ENCODE measurements at places on chromosomes 13 and 19.

GRCh38 chr13:112984954-112985802 is 16.2 kb downstream of the MCF2L start:
- no peak for DNase-seq

DNA sequence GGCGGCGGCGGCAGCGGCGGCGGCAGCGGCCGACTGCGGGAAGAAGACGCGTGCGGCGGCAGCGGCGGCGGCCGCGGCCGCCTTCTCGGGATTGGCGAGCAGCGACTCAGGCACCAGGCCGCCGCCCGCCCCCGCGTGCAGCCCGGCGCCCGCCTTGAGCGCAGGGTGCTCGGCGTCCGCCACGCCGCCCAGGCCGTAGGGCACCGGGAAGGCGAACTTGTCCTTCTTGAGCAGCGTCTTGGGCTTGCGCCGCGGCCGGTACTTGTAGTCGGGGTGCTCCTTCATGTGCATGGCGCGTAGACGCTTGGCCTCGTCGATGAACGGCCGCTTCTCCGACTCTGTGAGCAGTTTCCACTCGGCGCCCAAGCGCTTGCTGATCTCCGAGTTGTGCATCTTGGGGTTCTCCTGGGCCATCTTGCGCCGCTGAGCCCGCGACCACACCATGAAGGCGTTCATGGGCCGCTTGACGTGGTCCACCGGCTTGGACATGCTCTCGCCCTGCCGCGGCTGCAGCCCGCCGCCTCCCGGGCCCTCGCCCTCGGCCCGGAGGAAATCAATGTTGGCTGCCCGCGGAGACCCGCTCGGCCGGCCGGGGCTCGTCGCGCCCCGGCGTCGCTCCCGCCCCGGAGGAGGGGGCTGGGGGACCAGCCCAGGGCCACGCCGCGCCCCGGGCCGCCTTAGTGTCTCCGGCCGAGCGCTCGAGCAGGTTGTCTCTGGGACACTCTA is 621 bp downstream of the SOX21 start:
- peak; percentile 6 for DNase-seq

DNA sequence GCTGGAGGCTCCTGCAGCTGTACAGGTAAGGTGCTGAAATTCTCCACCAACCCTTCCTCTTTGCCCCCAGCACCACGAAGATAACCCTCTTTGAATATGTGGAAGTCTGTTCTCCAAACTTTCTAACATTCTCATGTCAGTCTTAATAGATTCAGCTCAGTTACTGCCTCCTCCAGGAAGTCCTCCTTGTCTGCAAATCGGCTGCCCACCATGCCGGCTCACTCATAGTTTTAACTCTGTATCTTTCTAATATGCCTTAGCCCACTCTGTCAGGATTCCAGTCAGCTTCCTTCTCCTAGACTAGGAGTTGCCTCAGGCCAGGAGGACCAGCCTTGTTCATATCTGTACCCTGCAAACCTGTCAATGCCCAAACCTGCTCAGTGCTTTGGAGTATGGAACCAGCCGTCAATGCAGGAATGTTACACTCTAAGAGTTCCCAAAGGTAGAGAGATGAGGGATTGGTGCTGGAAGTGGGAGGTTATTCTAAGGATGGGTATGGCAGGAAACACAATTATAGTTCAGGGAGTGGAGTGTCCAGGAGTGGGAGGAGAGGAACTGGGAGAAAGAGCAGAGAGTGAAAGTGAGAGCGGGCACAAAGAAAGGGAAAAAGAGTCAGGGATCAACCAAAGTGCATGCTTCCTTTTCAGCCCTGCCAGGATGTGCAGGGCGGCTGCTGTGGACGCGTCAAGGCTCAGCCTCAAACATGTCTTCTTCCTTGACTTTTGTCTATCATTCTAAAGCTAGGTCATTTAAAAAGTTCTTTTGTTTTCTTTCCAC is 38.0 kb upstream of the ALOX5AP start:
- peak; percentile 18 for DNase-seq

DNA sequence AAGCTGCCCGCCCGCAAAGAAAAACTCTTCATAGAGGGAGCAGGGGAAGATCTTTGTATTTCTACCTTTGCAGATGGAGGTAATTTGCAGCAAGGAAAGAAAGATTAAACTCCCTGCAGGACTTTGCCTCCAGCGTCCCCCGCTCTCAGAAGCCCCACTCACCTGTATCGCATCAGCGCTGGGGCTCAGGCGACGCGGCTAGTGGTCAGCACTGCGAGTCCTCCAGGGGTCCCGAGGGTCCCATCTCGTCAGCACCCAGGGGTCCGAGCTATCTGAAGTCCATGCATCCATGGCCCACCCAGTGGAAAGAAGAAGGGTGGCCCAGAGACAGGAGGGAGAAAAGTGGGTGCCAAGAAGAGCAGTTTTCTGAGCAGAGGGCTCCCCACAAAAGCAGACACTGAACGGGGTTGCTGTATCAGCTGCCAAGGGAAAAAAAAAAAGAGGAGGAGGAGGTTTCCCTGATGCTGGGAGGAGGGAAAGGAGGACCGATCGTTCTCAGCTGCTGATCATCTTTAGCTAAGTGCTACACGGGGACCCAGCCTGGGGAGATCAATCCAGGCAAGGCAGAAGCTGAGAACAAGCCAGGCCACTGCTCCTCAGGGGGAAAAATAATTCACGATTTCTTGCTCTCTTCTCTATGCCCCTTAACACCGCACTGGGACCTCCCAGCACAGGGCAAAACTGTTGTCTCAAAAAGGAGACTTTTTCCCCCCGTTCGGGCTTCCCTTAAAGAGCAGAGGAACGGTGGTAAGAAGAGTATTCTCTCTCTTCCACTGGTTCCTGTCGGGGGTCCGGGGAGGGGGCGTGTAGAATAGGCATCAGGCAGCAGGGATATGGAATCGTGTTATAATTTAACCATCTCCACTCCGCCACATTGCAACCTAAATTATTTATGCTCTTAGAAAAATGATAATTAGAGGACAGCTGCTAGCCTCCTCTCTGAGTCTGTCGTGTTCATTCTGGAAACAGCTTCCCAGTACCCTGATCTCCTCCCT is 117.7 kb upstream of the CACNA1A start:
- no peak for DNase-seq

DNA sequence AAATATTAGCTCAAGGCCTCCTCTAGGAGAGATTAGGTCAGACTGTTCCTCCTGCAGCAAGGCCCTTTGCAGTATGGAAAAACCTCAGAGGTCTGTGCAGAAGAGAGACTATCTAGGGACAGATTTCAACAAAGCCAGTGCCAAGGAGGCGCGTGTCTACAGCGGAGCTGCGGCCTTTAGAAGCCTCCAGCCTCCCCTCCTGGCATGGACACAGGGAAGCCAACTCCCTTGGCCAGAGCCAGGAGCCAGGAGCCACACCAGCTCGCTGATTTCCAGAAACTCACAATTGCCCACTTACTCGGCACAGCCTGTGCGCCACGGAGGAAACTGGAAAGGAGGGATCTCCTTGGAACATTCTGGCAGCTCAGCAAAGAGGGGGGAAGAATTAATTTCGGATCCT is 63.4 kb downstream of the INSR start:
- DNase-seq, result peak; percentile 10

GRCh38 chr19:17331045-17331558 is 3.6 kb downstream of the ANO8 start:
- DNase-seq, result no peak

GRCh38 chr13:106376401-106377112 is 158.9 kb downstream of the EFNB2 start:
- peak; percentile 87 for DNase-seq

DNA sequence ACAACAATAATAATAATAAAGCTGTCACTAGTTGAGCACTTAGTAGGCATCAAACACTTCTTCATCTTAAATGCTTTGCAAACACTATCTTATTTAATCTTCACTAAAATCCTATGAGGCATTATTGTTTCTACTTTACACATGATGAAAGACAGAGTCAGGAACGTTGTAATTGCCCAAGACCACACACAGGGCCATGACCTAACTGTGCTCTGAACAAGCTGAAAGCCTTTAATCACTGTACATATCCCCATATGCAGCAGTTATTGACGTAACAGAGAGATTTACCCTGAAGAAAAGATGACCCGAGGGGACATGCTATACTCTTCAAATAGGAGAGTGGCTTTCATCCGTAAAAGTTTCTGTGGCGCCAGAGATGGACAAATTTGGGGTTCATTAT is 53.0 kb downstream of the SACS start:
- peak; percentile 62 for DNase-seq

GRCh38 chr19:1253514-1254080 is 5.2 kb downstream of the MIDN start:
- DNase-seq, result peak; percentile 83

GRCh38 chr19:10831987-10832938 is 3.7 kb downstream of the TMED1 start:
- no peak for DNase-seq

DNA sequence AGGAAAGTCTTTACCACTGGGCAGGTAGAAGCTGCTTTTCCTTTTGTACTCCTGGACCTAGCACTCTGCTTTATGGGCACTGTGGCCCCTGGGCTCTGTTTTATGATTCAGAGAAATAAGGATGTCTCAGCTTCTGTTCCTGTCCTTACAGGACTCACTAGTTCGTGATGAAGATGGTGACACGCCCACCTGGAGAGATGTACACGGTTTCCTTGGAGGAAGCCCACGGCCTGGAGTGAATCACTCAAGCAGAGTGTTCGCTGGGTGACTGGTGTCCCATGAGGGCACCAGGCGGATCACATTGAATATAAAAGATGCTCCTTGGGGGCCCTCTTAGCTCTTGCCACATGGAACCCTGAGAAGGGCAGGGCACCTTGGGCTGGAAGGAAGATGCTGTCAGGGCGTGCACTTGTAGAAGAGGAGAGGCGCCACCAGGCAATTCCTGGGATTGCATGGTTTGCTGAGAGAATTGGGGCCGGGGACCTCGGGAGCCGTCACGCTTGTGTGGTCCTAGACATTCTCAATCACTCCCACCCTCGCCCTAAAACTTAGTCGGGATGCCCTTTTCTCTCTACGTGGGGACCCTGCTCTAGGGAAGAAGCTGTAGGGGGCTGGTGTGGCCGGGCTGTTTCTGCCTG is 202.6 kb downstream of the TSHZ3 start:
- DNase-seq, result no peak

- DNase-seq, result no peak
Measured at GRCh38 chr19:18109733-18110608, 12.4 kb downstream of the MAST3 start.

DNA sequence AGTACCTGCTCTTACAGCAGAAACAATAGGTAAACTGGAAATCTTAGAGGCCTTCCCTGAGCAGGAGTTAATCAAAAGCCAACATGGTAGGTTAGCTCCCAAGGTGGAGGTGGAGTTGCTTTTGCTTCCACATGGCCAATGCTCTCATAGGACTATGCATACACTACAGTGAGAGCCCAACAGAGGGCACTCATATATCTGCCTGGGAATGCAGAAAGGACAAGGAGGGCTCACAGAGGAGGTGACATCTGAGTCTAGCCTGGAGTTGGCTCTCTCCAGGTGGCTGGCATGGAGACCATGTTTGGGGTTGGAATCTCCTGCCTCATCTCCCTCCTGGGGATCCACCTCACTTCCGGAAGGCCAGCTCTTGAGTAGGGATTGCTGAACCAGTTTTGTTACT is 34.6 kb downstream of the ATP8A2 start:
- no peak for DNase-seq

DNA sequence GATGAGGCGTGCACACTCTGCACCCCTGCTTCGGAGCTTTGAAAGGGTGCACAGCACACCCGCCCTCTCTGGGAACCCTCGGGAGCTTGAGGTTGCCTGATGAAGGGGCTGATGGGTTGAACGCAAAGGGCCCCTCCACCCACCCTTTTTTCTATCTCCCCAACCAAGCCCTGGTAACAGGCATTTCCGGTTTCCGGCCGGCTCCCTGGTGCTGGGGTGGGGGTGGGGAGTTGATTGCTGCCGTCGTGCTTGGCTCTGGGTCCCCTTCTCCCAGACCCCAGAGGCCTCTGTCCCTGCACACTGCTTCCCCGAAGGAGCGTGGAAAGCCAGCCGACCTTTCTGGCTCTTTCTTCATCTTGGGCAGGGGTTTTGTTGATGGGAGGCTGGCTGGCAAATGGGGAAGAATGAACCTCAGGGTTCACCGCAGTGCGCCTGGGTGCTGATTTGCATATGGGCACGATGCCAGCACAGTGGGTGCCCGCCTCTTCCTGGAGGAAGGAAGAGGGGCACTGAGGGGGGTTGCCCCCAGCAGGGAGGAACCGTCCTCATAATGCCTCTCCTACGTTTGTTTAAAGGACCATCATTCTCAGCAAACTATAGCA is 29.1 kb downstream of the VAV1 start:
- no peak for DNase-seq

DNA sequence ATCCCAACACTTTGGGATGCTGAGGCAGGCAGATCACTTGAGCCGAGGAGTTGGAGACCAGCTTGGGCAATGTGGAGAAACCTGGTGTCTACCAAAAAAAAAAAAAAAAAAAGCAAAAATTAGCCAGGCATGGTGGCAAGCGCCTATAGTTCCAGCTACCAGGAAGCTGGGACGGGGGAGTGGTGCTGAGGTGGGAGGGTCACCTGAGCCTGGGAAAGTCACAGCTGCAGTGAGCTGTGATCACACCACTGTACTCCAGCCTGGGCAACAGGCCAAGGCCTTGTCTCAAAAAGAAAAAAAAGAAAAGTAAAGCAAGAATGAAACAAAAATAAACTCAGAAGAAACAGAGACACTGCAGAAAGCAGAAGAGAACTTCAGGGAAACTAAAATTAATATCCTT is 31.6 kb downstream of the MTRF1 start:
- DNase-seq, result no peak

GRCh38 chr19:39631626-39632025 is 24.1 kb upstream of the LGALS16 start:
- no peak for DNase-seq

DNA sequence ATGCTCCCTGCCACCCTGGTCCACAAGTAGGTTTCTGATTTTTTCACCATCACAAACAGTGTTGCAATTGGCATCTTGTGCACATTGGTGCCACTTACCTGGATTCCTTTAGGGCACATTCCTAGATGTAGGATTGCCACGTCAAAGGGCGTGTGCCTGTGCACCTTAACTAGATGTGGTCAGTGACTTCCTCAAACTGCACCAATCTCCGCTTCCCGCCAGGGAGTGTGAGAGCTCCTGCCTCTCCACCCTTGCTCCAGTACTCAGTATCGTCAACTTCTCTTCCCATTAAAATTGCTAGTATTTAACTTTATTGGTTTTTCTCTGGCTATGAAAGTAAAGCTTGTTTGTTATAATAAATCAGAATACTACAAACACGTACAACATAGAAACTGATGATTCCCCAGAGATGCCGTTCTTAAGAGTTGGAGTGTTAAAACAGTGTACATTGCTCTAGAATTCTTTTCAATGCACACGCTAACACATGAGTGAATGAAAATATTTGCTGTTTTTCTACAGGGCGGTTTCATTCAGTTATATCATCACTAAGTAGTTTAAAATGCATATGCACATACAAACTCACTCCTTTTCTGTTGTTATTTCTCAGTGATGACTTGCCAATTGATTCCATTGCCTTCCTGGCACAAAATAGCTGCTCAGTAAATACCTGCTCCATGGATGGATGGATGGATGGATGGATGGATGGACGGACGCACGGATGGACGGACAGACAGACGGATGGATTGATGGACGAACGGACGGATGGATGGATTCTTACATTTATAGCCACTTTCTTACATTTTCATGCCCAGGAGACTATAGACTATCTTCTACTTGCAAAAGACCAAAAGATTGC is 23.4 kb downstream of the CCNE1 start:
- DNase-seq, result no peak

All from AG10803 (cell line).